ENCODE measurements at places on chromosomes 16 and 17.

DNA sequence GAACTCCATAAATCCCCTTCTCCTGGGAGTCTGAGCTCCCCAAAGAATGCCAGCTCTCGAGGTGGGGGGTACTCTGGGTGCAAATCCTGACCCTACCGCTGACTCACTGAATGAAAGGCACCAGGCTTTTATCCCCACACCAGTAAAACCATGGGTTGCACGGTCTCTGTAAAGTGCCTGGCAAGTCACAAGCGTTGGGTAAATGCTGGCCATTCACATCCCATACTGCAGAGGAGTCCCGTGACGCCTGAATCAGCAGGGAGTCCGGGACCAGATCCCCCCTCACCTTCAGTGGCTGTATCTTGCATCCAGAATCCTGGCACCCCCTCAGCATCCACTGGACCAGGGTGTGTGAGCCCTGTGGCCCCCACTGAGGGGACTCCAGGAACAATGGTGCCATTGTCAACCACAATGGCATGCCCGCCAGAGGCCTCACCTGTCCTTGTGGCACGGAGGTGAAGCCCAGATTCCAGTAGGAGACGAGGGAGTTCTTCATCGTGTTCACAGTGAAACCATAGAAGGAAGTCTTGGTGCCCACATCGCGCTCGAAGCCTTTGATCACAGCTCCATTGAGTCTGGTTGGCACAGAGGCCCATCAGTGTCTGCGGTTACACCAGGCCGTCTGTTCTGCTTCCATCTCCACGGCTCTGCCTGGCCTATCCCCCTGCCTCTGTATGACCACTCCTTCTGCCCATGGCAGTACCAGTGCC lies 13.3 kb downstream of the ST6GALNAC2 start:
- DNase-seq: no peak

DNA sequence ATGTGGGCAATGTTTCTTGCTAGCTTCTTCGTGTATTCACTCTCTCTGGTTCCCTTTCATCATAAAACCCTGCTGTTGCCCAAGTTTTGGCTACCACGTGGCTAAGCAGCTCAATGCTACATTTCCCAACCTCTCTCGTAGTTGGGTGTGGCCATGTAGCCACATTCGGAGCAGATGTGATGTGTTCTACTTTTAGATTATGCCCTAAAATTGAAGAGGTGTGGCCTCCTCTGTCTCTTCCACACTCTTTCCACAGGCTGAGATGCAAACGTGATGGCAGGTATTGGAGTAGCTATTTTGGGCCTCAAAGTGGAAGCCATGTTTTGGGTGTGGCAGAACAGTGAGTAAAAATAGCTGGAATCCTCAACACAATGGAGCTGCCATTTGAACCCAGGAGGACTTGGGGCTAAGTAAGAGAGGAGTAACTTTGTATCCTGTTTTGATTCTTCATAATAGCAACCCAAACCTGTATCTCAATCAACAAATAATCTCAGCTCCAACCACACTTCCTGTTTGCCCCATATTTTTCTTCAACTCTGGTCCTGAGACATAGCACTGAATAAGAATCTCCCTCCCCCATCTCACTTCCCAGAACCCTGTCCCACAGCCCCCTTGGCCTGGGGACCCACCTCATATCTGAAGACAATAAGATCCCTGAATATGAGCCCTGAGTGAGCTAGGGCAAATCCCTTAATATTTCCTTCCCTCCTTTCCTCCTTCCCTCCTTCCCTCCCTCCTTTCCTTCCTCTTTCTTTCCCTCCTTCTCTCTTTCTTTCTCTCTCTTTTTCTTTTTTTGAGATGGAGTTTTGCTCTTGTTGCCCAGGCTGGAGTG lies 4.0 kb downstream of the NUPR1 start:
- DNase-seq: peak; percentile 96

DNA sequence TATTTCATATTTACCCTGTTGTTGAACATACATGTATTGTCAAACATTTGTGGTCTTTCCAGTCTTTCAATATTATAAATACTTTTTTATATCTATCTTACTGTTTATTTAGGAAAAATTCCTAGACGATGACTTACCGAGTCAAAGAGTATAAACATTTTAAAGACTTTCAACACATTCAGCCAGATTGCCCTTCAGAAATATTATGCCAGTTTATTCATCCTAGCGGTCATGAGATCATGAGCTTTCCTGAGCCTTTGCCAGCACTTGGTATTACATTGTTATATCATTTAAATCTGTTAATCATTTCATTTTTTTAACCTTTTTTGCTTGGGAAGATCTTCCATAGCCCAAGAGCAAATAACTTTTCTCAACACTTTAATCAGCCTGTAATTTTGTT lies 197.4 kb downstream of the SPECC1 start:
- no peak for DNase-seq

- DNase-seq: no peak
These were observed 36.6 kb upstream of the HNF1B start for GRCh38 chr17:37781451-37781850.

- no peak for DNase-seq
These were observed 1.8 kb upstream of the TMEM88 start for GRCh38 chr17:7852919-7853690.

GRCh38 chr17:83175119-83175821 lies 95.9 kb downstream of the METRNL start:
- no peak for DNase-seq

GRCh38 chr16:29840240-29840639 lies 20.0 kb downstream of the MVP start:
- DNase-seq: no peak

DNA sequence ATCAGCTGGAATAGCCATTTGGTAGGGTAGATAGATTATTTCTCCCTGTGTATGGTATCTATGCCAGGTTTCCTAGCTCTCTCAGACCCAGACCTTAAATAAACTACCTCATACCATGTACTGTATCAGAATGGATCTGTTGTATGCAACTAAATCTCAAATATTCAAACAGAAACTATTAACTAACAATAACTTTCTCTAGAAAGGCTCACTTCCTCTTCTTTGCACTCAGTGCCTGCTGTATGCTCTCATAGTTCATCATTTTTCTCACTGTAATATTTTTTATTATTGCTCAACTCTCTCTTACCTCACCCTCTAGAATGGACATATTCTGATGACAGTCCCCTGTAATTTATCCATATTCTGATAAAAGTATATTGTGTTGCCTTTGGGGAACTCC lies 182.4 kb downstream of the TOX3 start:
- peak; percentile 44 for DNase-seq

DNA sequence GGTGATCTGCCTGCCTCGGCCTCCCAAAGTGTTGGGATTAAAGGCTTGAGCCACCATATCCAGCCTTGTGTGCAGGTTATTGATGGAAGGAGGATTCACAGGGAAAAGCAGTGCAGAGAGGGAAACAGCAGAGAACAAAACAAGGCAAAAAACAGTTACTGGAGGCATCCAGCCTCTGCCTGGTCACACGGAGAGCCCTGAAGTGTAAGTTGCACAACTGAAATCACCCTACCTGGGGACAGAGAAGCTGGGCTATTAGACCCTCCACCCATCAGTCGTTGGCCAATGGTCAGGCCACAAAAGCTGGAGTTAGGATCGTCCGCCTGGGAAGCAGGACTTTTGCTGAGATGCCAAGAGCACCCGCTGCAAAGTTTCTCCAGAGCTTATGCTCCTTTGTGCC lies 57.9 kb upstream of the BCO1 start:
- DNase-seq: no peak
